ENCODE measurements at places on chromosomes 6 and 20.

GRCh38 chr6:20211037-20211940 is 980 bp downstream of the MBOAT1 start:
- no peak for DNase-seq

GRCh38 chr6:104640150-104640700 is 219.5 kb downstream of the HACE1 start:
- no peak for DNase-seq

- no peak for DNase-seq
These were observed 156.9 kb downstream of the VEGFA start for GRCh38 chr6:43926634-43927531.

DNA sequence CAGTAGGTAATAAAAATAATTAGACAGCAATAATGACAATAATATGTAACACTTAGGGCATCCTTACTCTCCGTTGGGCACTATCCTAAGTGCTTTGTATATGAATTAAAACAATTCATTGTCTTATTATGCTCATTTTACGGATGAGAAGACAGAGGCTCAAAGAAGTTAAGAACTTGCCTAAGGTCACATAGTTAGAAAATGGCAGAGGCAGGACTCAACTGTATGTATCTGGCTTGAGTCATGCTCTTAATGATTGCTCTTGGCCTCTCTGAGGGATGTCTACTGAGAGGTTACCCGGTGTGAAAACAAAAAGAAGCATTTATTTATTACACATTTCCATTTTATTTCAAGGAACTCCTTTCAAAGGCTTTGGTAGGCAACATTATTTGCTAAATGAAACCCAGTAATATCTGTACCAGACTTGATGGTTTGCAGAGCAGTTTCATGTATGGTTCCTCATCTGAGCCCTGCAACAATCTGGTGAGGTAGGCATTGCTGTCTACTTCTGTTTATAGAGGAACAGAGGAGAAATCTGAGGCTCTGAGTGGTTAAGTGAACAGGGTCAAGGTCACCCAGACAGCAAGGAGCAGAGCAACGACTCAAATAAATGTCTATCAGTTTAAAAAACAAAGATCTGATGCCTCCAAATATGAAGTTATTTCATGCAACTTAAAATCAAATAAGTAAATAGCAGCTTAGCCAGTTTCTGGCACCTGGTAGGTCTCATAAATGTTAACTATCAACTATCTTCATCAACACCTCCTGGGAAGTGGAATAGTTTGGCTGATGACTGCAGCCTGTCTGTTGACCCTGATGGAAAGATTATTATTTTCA is 4.2 kb upstream of the PARD6B start:
- DNase-seq = no peak

All from esophagus squamous epithelium (tissue), 5 donors.